Stimulated activated CD4-positive, alpha-beta T cell treated with anti-CD3 and anti-CD28 coated beads, TNF-alpha, amount 100 ng/mL, for 4 hours (primary cell): ENCODE measurements at places on chromosomes 4 and X.

DNA sequence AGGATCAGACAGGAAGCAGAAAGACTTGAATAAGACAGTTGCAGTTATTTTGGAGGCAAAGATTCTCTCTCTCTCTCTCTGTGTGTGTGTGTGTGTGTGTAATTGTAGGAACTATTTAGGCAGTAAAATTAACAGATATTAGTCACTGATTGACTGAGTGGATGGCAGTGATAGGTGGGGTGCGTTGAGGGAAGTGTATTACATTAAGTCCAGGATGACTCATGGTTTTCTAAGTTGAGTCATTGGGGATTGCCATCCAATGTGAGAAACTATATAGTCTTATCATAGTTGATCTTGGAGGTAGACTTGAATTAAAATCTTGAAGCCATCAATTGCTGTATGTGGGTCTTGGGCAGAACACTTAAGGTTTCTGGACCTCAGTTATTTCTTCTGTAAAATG is 75.4 kb downstream of the AR start:
- DNase-seq: no peak

DNA sequence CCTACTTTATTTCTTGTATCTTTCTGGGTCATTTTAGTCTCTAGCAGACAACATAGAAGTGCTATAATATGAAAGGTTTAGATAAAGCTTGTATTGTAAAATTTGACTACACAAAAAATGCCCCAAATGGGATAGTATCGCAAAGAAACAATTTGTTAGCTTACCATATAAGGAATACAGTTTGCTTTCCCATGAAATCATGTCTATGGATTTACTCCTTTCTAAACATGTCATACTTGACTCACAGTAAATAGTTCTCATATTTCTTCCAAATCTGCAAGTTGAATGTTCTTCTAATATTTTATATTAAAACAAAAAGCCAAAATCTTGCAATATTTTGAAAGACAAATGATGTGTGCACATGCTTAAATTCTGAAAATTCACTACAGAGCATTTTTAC is 103.9 kb downstream of the PPA2 start:
- no peak for DNase-seq

- no peak for DNase-seq
Measured at GRCh38 chr4:61514991-61515390, 314.9 kb downstream of the ADGRL3 start.

GRCh38 chr4:100285121-100285520 is 94.9 kb upstream of the DDIT4L start:
- DNase-seq: no peak

DNA sequence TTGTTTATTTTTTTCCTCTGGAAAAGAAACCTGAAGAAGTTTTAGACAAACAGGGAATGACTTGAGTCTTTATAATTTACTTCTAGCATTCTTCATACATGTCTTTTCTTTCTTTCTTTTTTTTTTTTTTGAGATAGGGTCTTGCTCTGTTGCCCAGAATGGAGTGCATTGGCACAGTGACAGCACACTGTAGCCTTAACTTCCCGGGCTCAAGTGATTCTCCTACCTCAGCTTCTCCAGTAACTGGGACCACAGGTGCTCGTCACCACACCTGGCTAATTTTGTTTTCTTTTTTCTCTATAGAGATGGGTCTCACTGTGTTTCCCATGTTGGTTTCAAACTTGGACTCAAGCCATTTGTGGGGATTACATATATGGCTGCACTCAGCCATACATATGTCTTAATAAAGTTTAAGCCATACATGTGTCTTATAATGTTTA is 71.8 kb downstream of the RAPGEF2 start:
- DNase-seq: no peak

DNA sequence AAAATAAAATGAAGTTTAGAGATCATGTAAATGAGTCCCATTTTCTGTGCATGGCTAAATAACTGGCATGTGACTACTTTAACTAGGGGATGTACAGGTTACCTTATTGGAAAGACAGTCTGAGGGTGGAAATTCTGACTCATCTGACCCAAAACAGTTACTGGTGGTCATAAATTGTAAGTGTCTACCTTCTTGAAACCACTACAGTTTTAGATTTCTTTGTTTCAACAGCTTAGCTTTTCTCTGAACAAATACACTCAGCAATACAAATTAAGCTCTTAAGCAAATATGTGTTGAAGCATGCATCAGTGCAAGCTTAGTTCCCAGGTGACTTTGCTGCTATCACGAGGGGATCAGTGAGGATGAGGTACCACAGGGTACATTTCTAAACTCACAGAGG is 60.7 kb upstream of the PGM2 start:
- no peak for DNase-seq

DNA sequence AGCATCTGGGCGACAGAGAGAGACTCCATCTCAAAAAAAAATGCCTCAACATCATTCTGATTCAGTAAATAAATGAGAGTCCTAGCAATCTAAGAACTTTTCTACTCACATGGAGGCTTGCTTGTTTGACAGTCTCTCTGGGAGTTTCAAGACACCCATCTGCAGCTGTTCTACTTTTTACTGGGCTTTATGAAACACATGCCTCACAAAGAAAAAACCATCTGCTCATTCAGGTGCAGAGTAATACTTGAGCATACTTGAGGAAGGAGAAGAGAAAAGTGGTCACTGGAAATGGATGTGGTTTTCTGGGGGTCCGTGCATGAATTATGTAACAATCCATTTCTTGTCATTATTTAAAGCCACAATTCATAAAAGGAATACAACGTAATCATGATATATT is 87.1 kb upstream of the DDX53 start:
- DNase-seq: no peak

- DNase-seq: no peak
Measured at GRCh38 chr4:80231180-80231579, 33.9 kb downstream of the PRDM8 start.

GRCh38 chr4:176186671-176187395 is 8.6 kb downstream of the SPATA4 start:
- no peak for DNase-seq

DNA sequence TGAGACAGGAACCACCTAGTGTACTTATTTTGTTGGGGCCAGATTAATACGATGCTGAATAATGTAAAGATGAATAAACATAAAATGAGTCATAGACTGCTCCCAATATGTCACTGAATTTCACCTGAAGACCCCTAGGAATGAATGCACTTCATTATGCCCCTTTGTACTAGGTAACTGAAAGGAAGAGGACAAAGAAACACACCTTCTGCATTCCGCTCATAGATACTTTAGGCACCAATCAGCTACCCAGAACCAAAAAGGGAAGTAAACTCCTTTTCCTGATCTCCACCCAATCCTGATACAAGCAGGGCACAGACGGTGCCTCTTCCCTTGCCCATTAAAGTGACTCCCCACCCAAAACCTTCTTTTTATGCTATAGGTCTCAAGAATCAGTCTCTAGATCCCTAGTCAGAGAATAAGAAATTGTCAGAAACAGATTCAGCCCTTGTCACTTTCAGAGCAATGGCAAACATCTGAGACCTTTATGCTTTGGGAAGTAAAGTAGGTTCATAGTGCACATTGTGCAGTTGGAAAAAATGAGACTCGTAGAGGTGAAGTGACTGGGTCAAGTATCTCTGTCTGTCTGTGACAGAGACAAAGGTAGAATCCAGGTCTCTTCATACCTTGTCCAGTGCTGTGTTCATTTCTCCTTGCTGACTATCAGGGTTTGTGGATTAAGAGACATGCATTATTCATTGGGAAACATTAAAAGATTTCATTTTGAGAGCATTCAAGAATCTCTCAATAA is 2.3 kb downstream of the GPR174 start:
- DNase-seq: no peak

DNA sequence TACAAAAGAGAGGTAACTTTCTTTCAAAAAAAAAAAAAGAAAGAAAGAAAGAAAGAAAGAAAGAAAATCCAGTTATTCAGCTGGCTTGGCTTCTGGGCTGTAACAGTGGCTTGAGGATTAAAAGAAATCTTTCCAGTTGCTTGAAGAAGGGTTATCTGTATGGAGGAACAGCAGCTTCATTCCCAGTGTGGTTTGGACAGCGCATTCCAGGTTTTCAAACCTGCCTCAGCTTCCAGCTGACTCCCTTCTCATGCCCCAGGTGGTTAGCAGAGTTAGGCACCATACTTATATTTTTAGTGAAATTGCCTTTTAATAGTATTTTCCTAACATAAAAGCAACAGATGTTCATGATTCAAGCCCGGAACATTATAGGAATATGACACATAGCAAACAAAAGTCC is 48.6 kb downstream of the TMEM164 start:
- no peak for DNase-seq

- no peak for DNase-seq
Measured at GRCh38 chrX:17814557-17814956, 46.5 kb downstream of the RAI2 start.

GRCh38 chrX:23857363-23857762 is 50.4 kb downstream of the APOO start:
- no peak for DNase-seq

- no peak for DNase-seq
Measured at GRCh38 chr4:93444860-93445259, 383.7 kb upstream of the ATOH1 start.

- DNase-seq: no peak
Measured at GRCh38 chr4:173169178-173169427, 492 bp downstream of the GALNT7 start.

DNA sequence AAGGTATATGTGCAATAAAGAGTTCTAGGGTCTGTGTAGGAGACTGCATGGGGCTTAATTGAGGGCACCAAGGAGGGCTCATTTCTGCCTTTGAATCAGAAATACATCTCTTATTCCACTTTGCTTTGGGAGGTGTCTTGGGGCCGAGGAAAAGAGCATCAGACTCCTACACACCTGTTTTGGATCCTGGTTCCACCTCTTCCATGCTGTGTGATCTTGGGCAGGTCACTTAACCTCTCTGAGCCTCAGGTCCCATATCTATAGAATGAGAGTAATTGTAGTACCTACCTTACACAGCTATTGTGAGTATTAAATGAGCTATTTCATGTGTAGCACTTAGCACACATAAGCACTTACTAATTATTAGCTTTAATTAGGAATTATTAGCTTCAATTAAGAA is 100.6 kb downstream of the RTL5 start:
- no peak for DNase-seq

- no peak for DNase-seq
Measured at GRCh38 chr4:162282684-162283083, 118.9 kb upstream of the FSTL5 start.

DNA sequence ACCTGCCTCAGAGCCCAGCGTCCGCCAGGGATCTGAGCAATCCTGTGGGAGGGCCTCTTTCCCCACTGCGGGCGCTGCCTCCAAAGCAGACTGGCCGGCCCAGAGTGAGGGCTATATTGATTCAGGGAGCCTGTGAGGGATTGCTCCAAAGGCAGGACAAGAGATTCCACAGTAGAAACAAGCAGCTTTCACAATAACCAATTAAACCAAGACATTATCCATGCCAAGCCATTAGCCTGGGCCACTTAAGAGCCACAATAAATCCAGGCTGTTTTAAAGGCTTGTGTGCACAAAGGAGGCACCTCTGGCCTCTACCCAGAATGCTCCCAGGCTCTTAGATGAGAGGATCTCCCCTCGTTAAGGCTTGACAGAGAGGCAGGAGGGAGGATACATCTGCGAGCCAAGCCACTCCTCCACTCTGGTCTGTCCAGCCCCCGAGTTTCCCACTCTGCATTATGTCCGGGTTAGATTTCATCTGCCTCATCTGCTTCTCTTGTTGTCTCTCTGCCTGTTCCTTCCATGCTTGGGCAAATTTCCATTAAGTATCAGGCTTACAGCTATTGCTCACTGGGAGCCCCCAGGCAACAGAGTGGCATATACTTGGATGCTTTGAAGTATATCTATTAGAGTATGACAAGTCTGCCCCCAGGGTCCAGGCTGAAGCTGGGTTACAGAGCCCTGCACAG is 357.9 kb downstream of the UNC5C start:
- DNase-seq: no peak

DNA sequence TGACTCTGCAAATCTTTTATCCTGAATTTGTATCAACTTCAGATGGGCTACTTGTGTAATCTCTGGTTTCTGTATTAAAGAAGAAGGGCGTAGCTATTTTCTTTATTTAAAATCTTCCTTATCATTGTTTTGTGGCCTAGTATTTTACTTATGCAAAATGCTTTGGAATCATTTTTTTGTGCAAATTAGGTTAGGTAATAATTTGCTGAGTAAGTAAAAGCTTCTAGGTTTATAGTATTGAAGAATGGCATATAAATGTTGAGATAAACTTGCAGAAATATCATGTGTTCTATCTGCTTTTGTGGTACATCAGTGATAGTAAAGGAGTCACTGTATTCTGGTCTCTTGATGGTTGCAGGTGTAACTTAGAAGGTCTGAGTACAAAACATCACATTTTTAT is 197.2 kb upstream of the IL15 start:
- no peak for DNase-seq

- DNase-seq: no peak
Measured at GRCh38 chrX:101931136-101931487, 715 bp downstream of the ZMAT1 start.

DNA sequence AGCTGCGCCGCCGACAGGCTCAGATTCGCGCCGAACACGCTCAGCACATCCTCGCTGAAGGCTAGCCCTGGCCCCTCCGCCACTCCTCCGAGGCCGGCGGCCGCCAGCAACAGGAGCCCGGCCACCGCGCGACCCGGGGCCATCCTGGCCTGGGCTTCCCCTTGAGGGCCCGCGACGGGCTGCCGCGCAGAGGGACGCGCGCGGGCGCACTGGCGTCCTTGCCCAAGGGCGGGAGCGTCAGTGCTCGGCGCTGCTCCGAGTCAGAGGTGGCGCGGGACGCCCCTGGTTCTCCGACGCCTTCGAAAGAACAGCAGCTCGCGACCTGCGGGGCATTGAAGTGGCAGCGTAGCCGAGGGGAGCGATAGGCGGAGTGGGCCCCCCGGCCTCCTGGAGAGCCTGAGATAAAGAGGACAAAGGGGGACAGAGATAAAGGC is 745 bp downstream of the SLC39A8 start:
- peak; percentile 42 for DNase-seq

DNA sequence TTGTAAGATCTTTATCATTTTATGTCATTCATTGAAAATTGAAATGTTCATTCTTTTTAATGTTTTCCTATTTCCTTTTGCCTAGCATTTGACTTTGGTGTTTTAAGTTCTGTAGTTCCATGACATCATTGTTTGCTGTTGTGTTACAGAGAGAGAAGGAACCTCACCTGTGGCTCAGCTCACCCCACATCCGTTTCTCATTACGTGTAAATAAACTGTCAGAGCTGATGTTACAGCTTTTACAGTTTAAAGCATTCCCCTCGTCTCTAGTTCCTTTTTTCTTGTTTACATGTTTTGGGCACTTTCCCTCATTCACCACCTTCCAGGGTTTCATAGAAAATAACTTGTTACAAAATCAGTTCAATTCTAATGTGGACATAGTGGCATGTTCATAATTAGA is 137.2 kb downstream of the FNIP2 start:
- no peak for DNase-seq

GRCh38 chr4:10577508-10578426 is 106.8 kb downstream of the CLNK start:
- no peak for DNase-seq

DNA sequence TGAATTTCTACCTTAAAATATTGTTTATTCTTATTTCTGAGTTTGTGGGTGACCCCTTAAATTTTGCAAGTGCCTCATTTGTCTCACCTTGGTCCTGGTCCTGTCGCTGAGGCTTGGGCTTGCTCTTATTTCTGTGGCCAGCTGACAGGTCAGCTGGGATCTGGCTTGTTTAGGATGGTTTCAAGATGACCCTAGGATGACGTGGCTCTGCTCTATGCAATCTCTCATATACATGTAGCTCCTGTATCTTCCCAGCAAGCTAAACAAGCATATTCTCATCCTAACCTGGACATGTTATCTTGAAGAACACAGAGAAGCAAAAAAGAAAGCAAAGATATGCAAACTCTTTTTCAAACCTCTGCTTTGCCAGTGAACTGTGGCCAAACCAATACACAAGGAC is 158.4 kb downstream of the BANK1 start:
- DNase-seq: no peak

- no peak for DNase-seq
Measured at GRCh38 chr4:110926841-110927400, 304.0 kb upstream of the PITX2 start.
